GM13976 (cell line): ENCODE measurements at places on chromosomes 3 and 15.

DNA sequence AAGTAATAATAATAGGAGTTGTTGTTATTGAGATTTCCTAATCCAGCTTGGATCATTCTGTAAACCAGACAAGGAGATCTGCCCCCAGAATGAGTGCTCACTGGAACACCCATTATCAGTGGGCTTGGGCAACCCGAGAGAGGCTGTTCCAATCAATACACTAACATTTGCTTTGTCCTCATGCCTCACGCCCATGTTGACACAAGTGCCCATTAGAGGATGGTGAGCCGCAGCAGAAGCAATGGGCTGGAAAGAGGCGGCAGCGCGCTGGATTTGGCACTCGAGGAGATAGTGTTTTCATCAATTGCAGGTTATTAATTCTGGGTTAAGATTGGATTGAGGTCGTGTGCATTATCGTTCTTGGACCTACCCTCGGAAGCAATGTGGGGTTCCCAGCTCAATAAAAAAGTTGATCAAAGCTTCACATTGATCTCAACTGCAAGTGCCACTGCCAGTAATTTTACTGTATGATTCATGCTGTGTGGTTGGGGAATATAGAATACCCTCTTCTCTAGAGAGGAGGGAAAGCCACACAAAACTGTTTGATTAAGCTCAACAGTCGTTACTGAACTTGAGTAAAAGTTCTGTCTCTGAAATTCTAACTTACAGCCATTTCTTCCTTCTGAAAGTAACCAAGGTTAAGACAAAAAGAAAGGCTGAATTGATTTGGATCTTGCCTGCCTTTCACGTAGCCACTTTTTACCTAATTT is 15.7 kb downstream of the LYZL4 start:
- no peak for DNase-seq

- DNase-seq: no peak
These were observed 48.1 kb upstream of the SEMA6D start for GRCh38 chr15:47669221-47669620.

DNA sequence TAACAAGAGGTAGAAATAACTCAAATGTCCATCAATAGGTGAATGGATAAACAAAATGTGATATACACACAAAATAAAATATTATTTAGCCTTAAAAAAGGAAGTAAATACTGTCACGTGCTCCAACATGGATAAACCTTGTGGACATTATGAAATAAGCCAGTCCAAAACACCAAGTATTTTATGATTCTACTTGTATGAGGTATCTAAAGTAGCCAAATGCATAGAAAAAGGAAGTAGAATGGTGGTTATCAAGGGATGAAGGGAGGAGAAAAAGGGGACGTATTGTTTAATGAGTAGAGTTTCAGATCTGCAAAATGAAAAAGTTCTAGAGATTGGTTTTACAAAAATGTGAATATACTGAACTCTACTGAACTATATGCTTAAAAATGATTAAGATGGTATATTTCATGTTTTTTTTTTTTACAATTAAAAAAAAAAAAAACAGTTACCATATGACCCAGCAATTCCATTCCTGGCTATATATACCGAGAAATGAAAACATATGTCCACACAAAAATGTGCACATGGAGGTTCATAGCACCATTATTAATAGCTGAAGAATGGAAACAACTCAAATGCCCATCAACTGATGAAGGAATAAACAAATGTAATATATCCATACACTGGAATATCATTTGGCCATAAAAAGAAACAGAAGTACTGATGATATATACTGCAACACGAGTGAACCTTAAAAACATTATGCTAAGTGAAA is 29.1 kb upstream of the MAP6D1 start:
- no peak for DNase-seq

DNA sequence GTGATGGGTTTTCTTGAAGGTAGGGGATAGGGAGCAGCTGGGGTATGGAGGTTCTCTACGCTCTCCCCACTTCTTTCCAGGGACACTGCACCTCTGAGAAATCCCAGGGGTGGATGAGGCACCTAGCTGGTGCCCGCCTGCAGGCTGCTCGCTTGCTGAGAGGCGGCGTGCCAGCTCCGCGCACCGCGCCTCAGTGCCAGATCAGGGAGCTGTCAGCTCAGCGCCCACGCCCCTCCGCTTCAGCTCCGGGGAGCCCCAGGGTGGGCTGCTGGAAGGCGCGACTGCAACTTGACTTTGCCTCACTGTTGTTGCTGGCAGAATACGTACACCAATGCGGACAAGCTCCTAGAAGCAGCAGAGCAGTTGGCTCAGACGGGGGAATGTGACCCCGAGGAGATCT is 345.7 kb upstream of the UMPS start:
- no peak for DNase-seq

DNA sequence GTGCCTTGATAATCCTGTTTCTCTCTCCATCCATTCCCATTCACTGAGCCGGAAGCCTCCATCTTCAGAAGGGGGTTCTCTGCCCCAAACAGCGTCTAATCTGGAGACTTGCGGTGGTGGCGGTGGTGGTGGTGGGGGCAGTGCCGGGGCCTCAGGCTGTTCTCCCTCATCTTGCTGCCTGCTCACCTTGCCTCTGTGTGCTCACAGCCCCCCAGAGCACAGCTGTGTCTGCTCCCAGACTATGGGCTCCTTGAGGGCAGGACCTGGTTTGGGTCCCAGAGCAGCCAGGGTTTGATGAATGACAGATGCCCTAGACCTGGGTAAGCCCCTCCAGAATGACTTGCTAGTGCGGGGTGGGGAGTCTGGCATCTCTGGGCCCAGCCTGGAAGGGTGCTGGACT is 430 bp upstream of the PSTPIP1 start:
- DNase-seq: no peak

DNA sequence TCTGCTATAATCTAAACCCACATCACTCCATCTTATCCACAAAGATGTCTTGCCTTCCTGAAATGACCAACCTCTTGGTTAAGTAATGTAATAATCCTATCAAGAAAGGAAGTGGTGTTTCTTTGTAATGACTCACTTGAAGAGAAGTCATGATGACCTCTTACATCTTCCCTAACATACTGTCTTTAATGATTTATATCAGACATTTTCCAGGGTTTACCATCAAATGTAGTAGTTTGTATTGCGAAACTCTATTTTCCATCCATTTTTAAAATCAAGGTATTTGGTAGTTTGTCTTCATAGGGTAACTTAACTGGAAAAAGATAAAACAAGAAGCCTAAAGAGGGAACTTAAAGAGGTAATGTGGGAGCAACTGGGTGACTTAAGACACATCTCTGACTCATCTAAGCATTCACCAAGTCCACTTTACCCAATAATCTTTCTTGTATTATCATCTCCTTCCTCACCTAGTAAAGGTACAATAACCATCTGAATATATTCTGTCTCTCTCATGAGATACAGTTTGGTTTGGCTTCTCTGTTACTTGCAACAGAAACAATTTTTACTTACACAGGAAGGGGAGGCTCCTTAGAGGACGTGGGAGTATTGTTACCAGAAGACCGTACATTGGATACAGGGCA is 5.7 kb upstream of the MAPK6 start:
- DNase-seq: peak; percentile 50

DNA sequence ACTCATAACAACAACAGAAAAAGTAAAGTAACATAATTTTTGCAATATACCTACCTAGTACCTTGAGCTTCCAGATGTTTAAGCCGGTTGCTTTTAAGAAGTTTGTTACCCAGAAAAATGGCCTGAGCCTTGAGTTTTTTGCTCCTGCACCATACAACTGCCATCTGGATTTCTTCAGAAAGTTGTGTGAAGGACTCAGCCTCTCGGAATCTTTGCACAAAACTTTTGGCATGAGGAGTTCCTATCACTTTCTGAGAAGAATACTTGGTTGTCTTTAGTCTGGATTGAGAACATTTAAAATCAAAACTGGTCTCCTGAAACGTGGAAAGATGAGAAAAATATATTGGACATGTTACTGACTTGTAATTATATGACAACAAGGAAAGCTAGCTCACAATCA is 17.3 kb downstream of the GTPBP8 start:
- DNase-seq: no peak
